HFF-Myc (cell line): ENCODE measurements at places on chromosomes 6 and 20.

GRCh38 chr20:44730441-44730840, 15.2 kb upstream of the KCNK15 start:
- peak; percentile 84 for DNase-seq

DNA sequence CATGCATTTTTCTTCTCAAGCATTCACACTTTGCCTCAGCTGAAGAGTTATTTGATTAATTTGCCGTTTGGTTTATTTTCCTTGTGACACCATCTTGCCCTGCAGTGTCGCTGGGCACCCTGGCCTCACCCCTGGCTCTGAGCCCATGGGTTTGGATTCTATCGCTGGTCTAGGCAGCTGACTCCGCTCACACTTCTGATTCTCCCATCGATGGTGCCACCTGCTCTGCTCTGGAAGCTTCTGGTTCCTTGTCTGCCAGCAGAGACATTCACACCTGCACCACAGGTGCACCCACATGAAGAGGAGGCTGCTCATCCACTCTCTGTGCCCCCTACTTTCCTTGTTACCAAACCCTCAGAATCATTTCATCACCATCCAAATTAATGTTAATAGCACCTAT, 291.6 kb upstream of the CDH4 start:
- DNase-seq = no peak

GRCh38 chr20:54362283-54362682, 113.1 kb upstream of the DOK5 start:
- DNase-seq = no peak

- DNase-seq = no peak
Observed at GRCh38 chr6:161082215-161082614, 90.6 kb downstream of the MAP3K4 start.

DNA sequence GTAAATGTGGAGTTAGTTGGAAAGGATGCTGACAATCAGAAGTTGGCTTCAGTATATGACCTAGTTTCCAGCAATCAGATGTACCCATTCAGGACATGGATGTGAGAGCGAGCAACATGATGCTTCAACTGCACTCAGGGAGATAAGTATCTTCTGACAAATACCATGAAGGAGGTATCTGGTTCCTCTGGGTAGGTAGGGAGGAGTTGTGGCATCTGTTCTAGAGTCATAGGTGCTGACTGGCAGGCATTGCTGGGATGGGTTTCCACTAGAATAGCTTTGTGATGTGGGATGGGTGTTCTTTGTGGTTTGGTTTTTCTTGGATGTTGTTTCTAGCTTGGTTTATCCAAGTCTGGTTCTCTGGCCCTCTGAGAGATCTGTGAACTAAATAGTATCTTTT, 3.9 kb upstream of the REV3L start:
- no peak for DNase-seq

GRCh38 chr20:60868316-60868891, 383.7 kb upstream of the CDH4 start:
- no peak for DNase-seq

GRCh38 chr20:25543068-25543467, 42.3 kb downstream of the NINL start:
- no peak for DNase-seq

DNA sequence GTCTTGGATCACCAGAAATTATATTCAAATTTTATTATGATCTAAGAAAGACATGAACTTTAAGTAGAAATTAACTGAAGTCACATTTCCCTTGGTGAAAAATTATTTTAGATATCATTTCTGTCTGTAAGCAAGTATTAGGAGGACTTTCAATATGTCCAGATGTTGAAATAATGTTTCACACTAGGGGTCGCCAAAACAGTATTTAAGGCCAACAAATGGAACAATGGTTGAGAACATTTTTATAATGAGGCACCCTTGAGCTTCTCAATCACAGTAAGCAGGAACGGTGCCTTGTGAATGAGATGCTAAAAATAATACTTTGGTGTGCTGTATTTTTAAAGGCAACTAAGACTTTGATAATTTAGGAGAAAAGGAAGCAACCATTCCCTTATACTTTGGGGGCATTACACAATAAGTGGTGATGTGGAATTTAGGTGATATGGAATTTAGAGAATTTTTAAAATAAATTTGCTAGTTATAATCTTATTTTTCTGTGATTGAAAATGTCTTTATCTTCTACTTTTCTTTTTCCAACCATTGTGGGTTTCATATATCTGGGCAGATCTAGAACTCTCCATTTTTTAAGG, 9.6 kb upstream of the SF3B5 start:
- peak; percentile 65 for DNase-seq

DNA sequence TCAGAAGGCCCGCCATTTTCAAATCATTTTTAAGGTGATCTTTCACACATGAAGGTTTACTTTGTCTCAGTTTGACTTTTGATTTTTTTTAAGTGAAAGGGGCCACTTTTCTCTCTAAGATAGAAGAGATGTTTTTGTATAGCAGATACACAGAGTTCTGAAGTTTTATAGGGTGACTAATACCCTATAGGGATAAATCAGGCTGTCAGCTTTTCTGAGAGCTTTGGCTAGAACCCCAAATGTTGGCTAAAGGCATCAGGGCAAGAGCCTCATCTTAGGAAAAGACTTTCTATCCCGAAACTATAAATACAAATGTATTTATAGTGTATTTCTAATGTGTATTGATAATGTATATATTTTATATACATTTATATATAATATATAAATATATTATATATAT, 181.4 kb downstream of the TBX18 start:
- DNase-seq = no peak

DNA sequence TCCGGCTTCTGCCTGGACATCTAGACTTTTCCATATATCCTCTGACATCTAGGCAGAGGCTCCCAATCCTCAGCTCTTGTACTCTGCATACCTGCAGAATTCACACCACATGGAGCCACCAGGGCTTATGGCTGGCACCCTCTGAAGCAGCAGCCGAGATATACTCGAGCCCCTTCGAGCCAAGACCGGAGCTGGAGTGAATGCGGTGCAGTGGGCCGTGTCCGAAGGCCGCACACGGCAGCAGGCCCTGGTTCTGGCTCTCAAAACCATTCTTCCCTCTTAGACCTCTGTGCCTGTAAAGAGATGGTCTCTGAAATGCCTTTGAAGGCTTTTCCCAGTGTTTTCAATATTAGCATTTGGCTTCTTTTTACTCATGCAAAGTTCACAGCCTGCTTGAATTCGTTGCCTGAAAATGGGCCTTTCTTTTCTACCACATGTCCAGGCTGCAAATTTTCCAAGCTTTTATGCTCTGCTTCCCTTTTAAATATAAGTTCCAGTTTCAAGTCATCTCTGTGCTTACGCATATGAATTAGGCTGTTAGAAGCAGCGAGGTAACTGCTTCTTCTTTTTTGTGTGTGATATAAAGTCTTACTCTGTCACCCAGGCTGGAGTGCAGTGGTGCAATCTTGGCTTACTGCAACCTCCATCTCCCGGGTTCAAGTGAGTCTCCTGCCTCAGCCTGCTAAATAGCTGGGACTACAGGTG, 3.8 kb upstream of the SIRPB1 start:
- DNase-seq = no peak

- DNase-seq = no peak
Observed at GRCh38 chr6:78867020-78867369, 356 bp upstream of the IRAK1BP1 start.

DNA sequence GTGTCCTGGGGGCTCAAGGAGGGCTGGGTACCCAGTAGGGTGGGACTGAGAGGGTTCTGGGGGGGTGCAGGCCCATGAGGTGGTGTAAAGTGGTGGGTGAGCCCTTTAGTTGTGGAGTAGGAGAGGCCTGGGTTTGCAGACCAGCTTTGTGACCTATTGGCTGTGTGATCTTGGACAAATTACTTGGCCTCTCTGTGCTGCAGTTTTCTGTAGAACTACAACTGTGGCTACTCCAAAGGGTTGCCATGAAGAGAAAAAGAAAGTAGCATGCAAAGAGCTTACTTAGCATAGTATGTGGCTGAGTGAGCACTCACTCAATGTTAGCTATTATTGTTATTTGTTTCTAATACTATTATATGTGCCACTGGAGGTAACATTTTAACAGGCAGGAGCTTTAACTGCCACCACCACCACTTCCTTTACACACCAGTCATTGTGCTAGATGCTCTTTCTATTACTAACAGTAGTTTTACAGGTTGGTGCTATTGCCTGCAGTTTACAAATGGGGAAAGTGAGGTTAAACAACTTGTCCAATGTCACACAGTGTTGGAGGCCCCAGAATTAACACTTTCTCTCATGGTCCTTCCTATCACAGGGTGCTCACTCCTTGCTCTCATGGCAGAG, 286.8 kb downstream of the DHX35 start:
- DNase-seq = no peak

DNA sequence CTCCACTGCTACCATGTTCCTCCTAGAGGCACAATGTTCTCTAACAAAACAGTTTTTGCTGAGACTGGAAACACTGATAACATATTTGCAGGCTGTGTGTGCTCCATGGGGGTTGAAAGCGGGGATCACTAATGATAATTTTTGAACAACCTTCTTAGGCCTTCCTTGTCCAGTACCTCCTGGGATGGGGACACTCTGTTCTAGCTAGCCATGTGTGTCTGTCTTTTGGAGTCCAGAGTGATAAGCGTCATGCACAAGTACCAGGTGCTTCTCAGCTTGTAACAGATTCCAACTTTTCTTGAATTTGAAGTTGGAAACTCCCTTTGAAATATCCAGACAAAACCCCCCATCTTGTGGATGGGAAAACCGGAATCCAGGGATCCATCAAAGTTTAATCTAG, 15.2 kb downstream of the PI3 start:
- no peak for DNase-seq

GRCh38 chr6:218153-219018, 73.9 kb upstream of the DUSP22 start:
- no peak for DNase-seq

DNA sequence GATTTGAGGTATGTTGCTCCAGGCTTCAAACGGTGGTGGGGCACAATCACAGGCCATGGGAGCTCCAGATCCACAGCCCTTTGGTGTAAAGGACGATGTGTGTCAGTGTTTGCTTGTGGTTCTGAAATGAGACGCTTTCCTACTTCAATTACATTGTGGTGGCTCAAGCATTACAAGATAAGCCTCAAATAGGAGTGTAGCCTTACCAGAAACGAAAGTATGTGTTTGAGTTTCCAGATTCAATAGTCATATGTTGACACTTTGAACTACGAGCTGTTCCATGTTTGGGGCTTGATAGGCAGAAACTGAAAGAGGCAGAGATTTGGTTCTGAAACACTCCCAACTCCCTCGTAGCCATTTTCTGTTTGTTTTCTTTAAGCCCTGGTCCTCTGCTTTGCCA, 187.1 kb downstream of the MYLK4 start:
- no peak for DNase-seq

DNA sequence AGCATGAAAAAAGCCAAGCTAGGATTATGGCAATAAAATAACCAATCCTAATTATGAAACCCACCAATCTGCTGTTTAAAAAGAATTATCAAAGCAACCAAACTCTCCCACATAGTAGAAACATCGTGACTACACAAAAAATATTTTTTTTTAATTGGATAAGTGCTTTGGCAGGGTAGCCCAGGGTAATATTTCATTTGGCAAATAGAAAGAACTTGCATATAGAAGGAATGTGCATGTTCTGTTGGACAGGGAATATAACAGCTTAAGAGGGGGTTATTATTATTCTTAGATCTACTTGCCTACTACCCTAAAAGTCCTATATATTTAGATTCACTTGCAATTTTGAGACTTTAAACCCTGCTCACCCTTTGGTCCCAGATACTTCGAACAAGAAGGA, 972 bp downstream of the GSTA3 start:
- no peak for DNase-seq

DNA sequence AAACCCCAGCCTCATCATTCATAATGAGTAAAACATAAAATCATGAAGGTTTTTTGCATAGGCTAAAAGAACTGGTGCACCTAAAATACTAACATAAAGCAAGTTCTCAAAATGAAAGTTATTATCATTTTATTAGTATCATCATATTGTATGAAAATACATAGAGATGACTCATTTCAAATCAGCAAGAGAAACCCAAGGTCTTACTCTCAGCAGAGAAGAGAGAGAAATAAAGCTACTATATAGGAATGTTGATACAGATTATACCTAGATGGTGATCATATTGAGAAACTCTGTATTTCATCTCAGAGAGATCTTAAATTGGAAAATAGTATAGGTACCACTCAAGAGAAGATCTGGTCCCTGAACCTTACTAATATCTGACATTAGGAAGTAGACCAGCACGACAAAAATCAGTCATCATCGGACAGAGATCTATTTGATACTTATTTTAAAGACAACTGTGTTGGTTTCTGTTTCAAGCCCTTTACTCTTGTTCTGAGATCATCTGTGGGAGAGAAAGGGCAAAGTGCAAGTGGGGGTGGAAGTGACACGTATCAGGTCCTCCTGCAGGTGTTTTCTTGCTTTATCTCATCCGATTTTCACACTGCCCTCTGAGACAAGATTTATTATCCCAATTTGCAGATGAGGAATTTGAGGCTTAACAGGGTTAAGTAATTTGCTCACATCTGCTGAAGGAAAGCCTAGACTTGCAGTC, 532.3 kb downstream of the MAFB start:
- no peak for DNase-seq

GRCh38 chr20:33688938-33689424, 2.8 kb upstream of the E2F1 start:
- no peak for DNase-seq

- DNase-seq = no peak
Observed at GRCh38 chr6:33856655-33857054, 52.9 kb upstream of the MLN start.

DNA sequence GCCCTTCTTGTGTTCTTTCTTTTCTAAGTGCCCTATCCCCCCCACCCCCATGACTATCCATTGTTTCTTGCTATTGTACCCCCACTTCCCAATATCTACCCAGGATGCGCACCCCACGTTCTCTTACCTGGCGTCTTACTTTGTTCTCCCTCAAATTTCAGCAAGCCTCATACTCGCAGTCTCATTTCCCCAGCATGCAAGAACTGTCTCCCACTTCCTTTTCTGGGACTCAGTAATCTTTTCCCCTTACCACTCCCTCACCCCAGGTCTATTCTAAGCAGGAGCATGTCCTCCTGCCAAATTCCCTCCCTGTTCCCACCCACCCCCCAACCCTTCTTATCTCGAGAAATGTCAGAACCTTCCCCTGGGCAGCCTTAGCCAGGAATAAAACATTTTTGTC, 1.7 kb upstream of the EHMT2 start:
- DNase-seq = no peak

- DNase-seq = peak; percentile 66
Observed at GRCh38 chr20:43752561-43753301, 25.9 kb upstream of the GTSF1L start.

GRCh38 chr20:23533161-23533560, 35.1 kb downstream of the CST9L start:
- DNase-seq = no peak

GRCh38 chr6:110055387-110055735, 77.2 kb downstream of the GPR6 start:
- no peak for DNase-seq

DNA sequence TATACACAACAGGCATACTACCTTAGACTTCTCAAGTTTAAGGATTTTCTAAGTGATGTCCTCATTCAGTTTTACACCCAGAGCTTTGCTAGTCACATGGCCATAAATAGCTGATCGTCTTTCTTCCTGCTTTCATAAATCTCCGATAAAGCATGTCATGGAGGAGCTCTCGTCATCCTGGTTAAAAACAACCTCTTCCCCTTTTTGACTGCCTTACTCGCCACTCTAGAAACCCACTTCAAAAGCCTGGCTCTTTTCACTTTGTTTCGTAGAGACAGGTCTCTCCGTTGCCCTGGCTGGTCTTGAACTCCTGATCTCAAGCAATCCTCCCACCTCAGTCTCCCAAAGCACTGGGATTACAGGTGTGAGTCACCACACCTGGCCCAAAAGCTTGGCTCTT, 67.0 kb upstream of the SMIM29 start:
- no peak for DNase-seq

GRCh38 chr20:31605031-31605901, at the start of gene ID1:
Gene ID1, plus strand, starts transcription at chr20:31605289. Its CDS starts 99 bp downstream, at chr20:31605388.
- peak; percentile 81 for DNase-seq
